ENCODE measurements at places on chromosomes 1 and 21. TPM values are rescaled to one million over a fixed set of nuclear protein-coding genes. Genes with fewer than 3 reads are reported as not detected.

The GLUL gene
- total RNA-seq = 116 TPM

The TSTD1 gene
- total RNA-seq = 15.6 TPM

The SYTL1 gene
- total RNA-seq = not detected

The OLFML3 gene
- total RNA-seq = 22.5 TPM

The CRABP2 gene
- 87.6 TPM for total RNA-seq

The RPTN gene
- total RNA-seq = not detected

The GNAT2 gene
- not detected for total RNA-seq

The RHBG gene
- not detected for total RNA-seq

The NR0B2 gene
- not detected for total RNA-seq

The STK40 gene
- total RNA-seq = 26.4 TPM

The AVPR1B gene
- total RNA-seq = not detected

The GJA5 gene
- 75.8 TPM for total RNA-seq

The LGR6 gene
- not detected for total RNA-seq

The CD5L gene
- not detected for total RNA-seq

The FNDC5 gene
- total RNA-seq = 2.0 TPM

The LCK gene
- total RNA-seq = not detected

The MTF1 gene
- total RNA-seq = 2.0 TPM

The KRTAP21-2 gene
- not detected for total RNA-seq

The CELA3B gene
- not detected for total RNA-seq

The SHE gene
- total RNA-seq = under 0.01 TPM

The KLF17 gene
- 0.23 TPM for total RNA-seq

The PRAMEF17 gene
- total RNA-seq = not detected

The MYBPHL gene
- not detected for total RNA-seq

The SMAP2 gene
- 8.6 TPM for total RNA-seq

The THEM5 gene
- not detected for total RNA-seq

The RHEX gene
- not detected for total RNA-seq

All from smooth muscle cell of the coronary artery (primary cell).